ENCODE measurements at places on chromosomes 12 and 14. TPM values are rescaled to one million over a fixed set of nuclear protein-coding genes. Genes with fewer than 3 reads are reported as not detected.

DNA sequence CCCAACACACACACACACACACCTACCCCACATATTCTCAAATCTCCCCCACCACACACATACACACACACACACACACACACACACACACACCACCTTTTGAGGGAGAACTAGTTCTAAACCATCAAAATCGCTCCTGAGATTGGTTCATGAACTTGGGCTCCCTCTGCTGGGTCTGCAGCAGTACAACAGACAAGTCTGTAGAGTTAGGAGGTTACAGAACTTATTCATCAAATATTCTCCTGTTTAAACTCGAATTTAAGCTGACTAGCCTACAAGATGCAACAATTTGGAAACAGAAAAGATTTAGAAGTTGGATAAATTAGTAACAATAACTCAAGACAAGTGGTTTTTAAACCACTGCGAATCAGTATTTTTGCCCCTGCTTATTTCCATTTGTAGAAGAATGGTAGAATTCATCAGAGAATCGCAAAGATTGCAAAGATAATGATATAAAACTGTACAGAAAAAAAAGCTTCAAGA lies 136.4 kb upstream of the USP15 start:
- DNase-seq = no peak

The OTUB2 gene
- 0.06 TPM for total RNA-seq

GRCh38 chr12:108349278-108349688 lies 10.2 kb upstream of the CMKLR1 start:
- DNase-seq = no peak

GRCh38 chr14:100530270-100531072 lies 56.7 kb downstream of the BEGAIN start:
- peak; percentile 49 for DNase-seq

DNA sequence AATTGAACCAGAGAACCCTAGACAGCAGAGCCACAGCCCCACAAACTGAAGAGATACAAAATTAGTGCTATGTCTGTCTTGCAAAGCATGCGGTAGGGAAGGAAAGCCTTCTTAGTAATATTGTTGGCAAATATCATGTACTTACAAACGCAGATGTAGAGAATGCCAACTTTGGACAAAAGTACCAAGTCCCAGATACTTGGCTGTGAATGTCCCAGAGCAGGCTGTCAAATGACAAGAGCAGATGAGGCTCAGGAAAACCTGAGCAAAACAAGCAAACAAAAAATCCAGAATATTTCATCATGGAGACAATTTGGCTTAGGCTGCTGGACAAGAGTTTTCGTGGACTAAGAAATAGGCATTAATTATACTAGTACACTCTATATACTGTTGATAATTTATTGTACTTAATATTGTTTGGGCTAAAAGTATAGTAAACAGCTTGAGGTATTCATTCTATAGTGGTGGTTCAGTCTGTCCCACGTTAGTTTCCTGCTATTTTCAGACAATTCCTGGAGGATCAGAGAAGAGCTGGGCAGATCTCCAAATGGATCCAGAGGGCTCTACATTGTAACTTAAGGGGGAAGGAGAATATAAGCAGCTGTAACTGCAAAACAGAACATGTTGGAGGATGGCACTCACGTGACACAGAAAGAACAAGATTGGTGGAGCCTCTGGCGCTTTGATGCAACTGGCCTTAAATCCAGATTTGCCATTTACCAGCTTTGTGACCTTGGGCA lies 329.8 kb downstream of the ATP23 start:
- DNase-seq = no peak

The CISTR gene
- not detected for total RNA-seq

DNA sequence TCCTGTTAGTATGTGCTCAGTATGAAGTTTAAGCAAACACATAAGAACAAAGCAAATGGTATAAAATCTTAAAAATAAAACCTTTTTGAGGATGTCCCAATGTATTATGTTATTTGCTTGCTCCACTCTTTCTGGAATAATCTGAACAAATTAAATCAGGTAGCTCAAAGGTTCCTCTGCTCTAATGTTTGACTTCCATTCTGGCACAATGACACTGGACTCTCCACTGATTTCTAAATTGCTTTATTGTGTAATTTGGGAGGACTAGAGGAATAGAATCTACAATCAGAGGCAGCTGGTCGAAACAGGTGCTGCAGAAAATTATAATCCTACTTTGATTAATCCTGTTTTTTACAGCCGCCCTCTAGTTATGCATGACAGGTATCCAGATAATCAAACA lies 523.7 kb upstream of the FOXG1 start:
- DNase-seq = no peak

DNA sequence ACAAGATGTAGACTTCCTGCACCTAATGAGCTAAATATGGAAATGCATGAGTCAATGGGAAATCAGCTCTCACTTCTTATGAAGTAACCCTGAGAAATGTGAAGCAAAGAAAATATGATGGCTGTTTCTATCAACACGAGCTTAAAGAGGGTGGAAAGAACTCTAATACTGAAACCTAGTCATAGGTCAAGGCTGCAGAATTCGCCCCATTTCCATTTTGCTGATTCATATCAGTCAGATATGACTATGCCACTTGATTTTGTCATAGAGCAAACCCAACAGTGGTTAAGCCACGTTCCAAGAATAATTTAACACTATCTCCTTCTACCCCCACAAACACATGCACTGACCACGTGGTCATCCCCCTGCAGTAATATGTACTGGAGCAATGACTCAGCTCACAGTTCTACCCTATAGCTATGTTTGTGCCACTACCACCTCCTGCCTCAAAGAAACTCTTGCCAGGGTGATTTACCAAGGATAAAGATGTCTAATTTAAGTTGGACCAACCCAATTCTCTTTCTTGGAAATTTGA lies 157.5 kb downstream of the TMTC3 start:
- no peak for DNase-seq

The PPP1CC gene
- 129 TPM for total RNA-seq

DNA sequence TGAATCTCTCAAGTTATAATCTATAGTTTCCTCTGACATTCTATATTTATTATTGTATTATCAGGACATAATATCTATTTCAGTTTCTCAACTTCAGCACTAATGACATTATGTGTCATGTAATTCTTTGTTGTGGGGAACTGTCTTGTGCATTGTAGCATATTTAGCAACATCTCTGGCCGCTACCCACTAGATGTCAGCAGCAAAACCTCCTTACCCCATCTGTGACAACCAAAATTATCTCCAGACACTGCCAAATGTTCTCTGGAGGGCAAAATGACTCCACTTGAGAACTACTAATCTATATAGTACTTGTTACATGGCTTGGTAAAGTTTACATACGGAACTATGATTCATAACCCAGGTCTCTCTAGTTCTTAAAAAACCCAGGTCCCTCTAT lies 110.2 kb downstream of the RASSF9 start:
- DNase-seq = no peak

The RPL36AL gene
- 178 TPM for total RNA-seq

DNA sequence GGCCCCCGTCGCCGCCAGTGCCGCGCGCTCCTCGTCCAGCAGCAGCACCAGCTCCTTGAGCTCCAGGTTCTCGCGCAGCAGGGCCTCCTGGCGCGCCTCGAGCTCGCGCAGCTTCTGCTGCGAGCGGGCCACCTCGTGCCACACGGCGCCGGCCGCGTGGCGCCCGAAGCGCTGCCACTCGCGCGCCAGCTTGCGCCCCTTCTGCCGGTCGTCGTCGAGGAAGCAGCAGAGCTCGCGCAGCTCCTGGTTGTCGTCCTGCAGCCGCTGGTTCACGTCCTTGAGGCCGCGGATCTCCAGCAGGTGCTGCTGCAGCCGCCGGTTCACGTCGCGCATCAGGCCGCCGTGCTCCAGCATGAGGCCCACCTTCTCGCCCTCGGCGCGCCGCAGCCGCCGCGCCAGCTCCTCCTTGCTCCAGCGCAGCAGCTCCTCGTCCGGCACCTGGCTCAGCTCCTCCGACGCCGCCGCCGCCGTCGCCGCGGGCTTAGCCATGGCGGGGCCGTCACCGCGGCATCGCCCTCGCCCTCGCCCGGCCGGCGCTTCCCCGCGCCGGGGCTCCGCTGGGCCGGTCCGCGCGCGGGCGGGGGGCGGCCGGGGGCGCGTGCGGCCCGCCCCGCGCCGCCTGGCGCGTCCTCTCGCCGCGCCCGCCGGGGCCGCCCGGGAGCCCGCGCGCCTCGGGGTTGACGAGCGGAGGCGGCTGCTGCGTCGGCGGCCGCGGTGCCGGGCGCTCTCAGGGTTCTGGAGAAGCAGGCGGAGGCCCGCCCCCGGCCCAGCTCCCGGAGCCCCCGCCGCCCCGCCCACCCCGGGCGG lies at the start of gene CCDC85C:
Gene CCDC85C, minus strand, starts transcription at position 737 of the 807 bp plus-strand sequence. Its CDS starts 248 bp downstream, at position 489.
- DNase-seq = peak; percentile 38

DNA sequence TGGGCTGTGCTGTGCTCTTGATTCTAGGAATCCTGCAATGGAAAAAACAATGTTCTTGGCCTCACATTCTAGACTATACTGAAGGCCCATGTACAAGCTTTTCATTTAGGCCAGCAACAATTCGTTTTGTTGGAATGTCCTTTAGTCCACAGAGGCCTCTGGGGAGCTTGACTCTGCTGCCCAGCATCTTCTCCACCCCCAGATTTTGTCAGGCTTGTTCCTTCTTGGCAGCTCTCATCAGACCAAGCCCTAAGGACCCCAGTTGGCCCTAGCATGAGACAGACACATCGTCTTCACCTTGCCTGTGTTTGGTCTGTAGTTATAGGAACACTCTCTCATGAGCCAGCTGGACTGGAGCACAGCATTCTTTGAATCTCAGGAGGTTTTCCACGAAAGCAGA lies 300.1 kb downstream of the VRK1 start:
- DNase-seq = no peak

DNA sequence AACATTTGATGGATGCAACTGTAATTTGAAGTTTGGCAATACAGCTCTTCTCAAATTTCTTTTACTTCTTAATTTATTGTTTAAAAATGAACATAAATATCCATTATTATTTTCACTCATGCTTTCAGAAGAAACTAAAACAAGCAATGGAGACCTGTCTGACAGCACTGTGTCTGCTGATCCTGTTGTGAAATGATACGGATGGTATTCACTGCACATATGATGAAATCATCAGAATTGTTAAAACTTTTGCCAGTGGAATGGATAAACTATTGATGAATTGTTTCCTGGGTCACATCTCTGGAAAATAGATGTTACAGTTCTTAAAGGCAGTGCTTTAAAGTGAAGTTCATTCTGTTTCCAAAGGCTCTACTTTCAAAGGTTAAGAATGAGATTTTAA lies 59.2 kb downstream of the WASHC4 start:
- no peak for DNase-seq

DNA sequence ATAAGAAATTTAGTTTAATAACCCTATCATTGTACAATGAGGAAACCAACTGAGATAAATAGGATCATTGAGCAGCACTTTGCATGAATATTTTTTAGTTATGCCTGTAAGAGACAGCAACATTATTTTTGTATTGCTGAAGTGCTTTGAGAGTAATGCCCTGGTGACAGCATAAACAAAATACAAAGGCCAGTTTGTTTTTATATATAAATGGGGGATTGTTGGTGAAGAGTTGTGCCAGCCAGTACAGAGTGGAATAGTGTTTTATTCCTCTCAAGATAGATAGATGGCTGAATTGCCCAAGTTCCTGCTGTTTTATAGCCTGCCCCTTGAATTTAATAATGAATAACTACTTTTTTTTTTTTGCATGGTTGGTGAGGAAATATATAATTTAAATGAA lies 101.8 kb downstream of the CNTN1 start:
- no peak for DNase-seq

- DNase-seq = no peak
Observed at GRCh38 chr14:43729143-43729542, 777.9 kb downstream of the FSCB start.

GRCh38 chr12:26748412-26748740 lies 84.6 kb downstream of the ITPR2 start:
- DNase-seq = no peak

- DNase-seq = no peak
Observed at GRCh38 chr12:132723764-132724140, 13.1 kb downstream of the PGAM5 start.

The RD3L gene
- total RNA-seq = not detected

DNA sequence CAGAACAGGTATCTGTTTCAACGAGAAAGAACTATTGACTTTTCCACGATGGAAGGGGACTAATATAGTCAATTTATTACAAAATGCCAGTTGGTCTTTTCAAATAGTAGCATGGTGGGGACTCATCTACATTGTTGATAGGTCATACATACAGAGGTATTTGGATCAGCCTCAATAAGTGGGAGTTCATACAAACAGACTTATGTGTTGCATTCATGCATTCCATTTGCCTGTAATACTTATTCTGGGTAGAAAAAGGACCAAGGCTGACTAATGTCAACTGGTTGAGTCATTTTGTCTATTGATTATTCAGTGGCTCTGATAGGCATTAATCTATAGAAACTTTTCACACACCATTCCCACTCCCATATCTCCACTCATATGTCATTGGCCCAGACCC lies 41.5 kb upstream of the GLIPR1 start:
- DNase-seq = no peak

GRCh38 chr14:27863166-27863565 lies 903.4 kb upstream of the FOXG1 start:
- no peak for DNase-seq

The CLEC2D gene
- 1.3 TPM for total RNA-seq

The CAPS2 gene
- total RNA-seq = 9.8 TPM

GRCh38 chr12:46981622-46982021 lies 97.8 kb upstream of the PCED1B start:
- DNase-seq = no peak

- no peak for DNase-seq
Observed at GRCh38 chr14:55929136-55929535, 189.1 kb upstream of the PELI2 start.

The TGM1 gene
- 0.25 TPM for total RNA-seq

DNA sequence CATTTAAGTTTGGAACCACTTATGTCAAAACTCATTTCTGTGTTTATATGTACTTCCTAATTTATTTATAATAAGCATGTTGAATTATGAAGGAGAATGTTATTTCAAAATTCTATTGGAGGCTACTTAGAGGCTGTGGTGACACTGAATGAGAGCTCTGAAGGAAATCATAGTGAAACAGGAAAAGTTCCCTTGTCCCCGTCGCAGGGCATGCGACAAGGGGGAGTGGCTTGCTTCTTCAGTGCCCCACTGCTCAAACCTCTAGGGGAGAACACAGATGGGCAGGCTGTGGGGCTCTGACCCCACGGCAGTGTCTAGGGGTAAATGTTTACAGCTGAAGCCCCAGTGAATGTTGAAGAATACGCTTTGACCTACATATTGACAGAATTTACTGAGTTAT lies 261.9 kb downstream of the RAD51B start:
- no peak for DNase-seq

GRCh38 chr14:21300892-21301291 lies 21.0 kb downstream of the RPGRIP1 start:
- DNase-seq = no peak

- DNase-seq = no peak
Observed at GRCh38 chr12:1528791-1529190, 65.6 kb downstream of the FBXL14 start.

The OR6C2 gene
- total RNA-seq = not detected

- DNase-seq = no peak
Observed at GRCh38 chr14:32762886-32763285, 175.8 kb upstream of the NPAS3 start.

The GPRC5A gene
- total RNA-seq = 0.99 TPM

DNA sequence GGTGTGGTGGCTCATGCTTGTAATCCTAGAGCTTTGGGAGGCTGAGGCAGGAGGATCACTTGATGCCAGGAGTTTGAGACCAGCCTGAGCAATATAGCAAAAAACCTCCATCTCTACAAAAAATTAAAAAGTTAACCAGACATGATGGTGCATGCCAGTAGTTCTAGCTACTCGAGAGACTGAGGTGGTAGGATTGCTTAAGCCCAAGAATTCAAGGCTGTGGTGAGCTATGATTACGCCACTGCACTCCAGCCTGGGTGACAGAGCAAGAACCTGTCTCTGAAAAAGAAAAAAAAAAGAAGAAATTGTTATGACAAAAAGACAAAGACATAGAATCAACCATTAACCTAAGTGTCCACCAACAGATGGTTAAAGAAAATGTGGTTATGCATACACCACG lies 2.1 kb upstream of the ATP23 start:
- no peak for DNase-seq

All from psoas muscle (tissue), 8 donors.